ENCODE measurements at places on chromosomes 12 and 14.

GRCh38 chr12:713281-713875, 39.0 kb upstream of the WNK1 start:
- DNase-seq, result no peak

GRCh38 chr12:52659395-52659794, 7.4 kb upstream of the KRT2 start:
- no peak for DNase-seq

- no peak for DNase-seq
Observed at GRCh38 chr14:73207615-73208014, 29.7 kb upstream of the PAPLN start.

DNA sequence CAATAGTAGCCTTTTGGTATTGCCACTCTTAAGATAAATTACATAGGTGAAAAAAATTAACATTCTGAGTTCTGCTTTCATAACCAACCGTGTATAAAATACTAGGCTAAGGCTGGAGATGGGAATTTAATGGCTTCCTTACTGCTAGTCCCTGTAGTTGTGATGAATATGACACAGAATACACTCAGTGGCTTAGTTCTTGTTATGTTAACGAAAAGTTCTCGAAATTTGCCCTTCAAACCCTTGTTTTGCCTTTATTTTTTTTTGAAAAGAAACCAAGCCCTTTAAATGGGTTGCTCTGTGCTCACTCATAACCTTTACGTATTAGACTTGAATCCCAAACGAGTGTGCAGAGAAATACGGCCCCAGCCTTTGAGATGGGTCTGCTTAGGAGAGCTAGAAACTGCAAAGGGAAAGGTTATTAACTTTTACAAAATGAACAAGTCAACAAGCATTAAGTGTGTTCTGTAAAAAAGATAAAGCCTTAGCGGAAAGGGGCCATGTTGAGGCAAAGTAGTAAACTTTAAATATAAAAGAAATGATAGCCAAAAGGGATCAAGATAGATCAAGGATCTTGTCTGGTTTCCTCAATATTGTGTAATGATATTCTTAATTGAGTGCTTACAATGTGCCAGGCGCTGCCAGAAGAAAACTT, 1.7 kb downstream of the NUDT4 start:
- DNase-seq, result no peak

DNA sequence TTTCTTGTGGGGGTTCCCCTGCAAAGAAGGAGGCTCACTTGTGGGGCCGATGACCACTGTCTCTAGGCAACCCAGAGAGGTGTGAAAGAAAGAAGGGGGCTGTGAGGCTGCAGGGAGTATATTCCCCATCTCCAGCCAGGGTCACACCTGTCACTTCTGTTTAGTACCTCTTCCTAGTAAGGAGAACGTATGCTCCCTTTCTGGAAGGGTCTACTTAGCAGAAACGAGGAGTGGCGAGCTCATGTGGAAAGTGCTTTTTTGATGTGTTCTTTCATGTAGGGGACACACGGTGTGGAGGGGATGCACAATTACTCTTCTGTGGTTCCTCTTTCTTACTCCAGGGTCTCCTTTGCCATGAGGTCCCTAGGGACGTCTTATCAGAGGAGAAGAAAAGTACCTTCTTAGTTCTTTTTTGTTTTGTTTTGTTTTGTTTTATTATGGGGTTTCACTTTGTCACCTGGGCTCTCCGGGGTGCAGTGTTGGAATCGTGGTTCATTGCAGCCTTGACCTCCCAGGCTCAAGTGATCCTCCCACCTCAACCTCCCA, 58.3 kb downstream of the PRKCH start:
- peak; percentile 64 for DNase-seq

DNA sequence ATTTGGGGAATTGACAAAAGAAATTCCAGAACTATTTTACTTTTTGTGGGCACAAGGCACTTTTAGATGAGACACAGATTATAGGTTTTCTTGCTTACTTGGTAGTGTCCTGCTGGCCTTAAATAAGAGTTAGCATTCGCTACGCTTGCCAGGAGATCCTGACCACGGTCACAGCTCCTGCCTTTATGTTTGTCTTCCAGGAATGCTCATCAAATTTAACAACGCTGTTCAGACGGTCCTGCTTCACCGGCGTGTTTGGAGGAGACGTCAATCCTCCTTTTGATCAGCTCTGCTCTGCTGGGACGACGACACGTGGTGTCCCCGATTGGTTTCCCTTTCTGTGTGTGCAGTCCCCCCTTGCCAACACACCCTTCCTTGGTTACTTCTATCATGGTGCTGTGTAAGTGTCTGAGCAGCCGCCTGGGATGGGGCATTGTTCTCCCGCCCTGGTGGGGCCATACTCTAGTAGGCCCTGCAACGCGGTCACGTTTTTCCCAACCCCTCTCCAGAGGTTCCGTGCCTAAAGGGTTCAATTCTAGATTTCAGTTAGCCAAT, 15.8 kb downstream of the TCTN2 start:
- no peak for DNase-seq

GRCh38 chr14:68506645-68507419, 286.0 kb downstream of the ZFP36L1 start:
- DNase-seq, result peak; percentile 66

DNA sequence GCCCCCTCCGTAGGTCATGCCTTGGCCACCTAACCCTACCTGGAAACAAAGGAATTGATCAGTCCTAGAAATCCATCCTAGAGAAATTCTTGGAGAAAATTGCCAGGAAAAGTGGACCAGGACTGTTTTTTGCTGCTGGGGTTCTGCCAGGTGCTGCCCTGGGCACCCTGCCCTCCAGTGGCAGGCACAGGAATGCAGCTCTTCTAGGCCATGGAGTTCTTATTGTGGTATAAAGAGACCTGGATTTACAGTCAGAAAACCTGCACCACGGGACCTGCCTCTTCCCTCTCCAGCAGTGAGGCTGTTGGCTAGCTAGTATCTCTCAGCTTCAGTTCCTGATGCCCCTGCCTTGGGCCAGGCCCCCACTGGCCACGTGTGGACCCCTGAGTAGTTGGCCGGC, 59.7 kb downstream of the SLC24A4 start:
- no peak for DNase-seq

DNA sequence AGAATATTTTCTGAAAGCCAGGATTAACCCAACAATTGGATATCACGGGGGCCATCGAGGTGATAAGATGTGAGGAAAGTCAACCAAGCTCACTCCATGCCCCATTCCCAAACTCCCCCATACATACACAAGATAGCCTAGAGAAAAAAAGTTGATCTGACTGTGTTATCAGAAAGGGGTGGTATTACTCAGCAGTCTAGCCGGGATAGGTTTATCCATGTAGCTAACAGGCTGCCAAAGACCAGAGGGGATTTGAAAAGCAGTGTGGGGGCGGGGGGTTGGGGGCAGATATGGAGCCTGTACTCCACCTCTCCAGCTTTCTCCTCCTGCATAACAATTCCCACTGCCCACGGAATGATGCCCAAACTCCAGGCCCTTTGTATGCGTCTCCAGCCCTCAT, 13.2 kb upstream of the MAP1LC3B2 start:
- DNase-seq, result no peak

- DNase-seq, result no peak
Observed at GRCh38 chr14:56026506-56026905, 91.7 kb upstream of the PELI2 start.

DNA sequence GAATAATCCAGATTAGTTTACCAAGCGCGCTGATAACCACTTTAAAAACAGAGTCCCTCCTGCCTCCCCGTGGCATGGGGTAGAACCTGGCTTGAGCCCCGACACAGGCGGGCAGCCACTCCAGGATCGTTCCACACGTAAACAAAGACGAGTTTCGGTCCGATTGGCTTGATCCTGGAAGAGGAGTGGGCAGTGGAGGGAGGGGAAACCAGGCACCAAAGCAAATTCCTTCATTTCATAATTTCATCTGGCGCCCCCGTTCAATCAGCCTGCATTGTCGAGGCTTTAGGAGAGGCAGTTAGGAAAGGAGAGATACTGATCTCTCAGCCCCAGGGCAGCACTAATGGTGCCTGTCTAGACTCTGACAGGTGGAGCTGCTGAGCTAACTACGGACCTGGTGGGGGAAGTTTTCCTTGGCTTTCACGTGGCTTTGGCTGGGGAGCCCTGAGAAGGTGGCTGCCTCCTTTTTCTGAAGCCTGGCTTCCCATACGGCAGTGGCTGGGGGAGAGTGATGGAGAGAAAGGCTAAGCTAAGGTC, 751 bp upstream of the GPRC5A start:
- no peak for DNase-seq

DNA sequence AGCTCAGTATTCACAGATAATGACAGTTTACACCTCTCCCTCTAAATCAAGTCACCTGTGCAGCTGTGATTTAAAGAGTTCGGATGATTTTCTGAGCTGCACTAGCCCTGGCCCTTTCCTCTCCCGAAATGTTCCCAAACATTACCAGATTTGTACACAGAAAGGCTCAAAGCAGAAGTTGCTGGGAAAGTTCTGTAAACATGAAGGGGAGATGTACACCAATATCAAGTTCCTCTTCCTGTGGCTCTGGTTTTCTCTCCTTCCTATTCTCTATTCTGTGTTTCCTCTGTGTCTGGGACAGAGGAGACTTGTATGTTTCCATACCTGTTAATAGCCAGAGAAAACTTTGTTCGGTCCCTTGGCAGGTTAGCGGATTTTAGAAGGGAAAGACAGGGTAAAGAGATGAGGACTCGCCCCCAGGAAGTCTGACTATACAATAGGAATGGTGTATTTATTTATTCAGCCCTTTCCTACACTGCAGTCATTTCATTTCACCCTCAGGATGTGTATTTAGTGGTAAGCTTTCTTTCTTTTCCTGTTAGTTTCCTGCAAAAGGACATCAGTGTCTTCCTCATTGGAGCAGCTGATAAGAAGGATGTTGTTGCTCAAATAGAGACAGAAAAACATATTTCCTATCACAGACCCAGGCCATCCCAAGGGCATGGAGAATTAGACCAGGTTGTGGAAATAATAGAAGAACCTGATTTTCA, 7.6 kb upstream of the NUMB start:
- DNase-seq, result no peak

DNA sequence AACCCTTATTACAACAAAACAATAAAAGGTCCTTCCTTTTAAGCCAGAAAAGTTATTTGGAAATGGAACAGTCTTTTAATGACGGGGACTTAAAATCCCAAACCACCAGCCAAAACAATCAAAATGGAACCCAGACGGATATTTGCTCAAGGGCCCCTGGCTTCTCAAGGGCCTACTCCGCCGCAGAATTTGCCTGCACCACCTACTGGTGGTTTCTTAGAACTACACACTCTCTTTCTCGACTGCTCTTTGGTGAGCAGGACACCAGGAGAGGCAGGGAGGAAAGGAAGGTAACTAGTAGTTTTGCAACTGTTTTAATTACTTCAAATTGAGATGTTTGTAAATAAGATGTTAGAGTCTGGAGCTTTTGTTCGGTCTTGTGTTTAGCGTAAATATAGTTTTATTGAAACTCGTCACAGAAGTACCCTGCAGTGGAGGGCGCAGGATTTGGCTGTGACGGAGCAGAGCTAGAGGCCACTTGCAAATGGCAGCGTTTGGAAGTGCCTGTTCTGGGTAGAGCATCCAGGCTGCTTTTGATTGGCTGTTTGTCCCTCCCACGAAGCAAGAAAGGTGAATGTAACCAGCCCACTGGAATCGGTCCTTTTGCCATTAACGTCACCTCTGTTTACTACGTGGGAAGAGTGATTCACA, 238.5 kb downstream of the CACNA1C start:
- DNase-seq, result peak; percentile 7

DNA sequence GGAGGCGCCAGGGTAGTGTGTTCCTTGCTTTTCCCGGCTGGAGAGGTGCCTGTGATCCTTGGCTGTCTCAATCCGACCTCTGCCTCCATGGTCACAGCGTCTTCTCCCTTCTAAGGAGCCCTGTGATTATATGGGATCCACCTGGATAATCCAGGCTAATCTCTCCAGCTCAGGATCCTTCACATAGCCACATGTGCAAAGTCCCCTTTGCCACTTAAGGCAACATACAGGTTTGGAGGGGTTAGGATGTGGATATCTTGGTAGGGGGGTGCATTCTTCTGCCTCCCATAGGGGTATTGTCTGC, 1.2 kb upstream of the HVCN1 start:
- DNase-seq, result no peak

- no peak for DNase-seq
Observed at GRCh38 chr14:96001866-96002497, 37.2 kb upstream of the C14orf132 start.

- no peak for DNase-seq
Observed at GRCh38 chr12:120429368-120429767, 8.5 kb upstream of the COX6A1 start.

GRCh38 chr14:39368261-39368959, 63.8 kb downstream of the FBXO33 start:
- no peak for DNase-seq

DNA sequence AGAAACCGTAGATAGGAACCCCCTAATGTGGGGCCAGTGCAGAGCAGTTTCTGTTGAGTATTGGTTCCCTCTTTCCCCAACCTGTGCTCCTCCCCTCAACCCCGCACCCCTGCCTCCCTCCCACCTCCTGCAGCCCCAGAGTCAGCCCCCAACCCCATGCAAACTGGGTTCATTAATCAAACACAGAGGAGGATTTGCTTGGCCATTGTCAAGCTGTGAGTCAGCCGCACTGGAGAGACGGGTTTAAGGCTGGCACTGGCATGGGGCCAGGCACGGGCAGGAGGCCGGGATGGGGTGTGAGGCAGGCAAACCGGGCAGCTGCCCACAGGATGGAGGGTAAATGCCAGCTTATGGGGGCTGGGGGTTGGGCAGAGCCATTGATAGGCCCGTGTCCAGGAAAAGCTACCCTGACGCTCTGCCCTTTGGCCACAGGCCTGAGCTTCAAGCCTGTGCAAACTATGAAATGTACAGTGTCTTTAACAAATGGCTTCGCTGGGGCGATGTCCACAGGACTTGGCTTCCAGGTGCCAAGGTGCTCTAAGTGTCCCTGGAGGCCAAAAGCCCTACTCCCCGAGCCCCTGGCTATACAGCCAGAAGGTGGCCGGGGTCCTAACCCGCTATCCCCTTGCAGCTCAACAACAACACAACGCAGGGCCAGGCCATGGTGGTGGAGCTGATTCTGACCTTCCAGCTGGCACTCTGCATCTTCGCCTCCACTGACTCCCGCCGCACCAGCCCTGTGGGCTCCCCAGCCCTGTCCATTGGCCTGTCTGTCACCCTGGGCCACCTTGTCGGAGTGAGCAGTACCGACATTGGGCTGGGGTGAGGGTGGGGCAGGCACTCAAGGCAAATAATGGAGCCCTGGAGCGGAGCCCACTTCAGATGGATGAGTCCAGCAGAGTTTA, 1.4 kb downstream of the AQP5 start:
- DNase-seq, result no peak

DNA sequence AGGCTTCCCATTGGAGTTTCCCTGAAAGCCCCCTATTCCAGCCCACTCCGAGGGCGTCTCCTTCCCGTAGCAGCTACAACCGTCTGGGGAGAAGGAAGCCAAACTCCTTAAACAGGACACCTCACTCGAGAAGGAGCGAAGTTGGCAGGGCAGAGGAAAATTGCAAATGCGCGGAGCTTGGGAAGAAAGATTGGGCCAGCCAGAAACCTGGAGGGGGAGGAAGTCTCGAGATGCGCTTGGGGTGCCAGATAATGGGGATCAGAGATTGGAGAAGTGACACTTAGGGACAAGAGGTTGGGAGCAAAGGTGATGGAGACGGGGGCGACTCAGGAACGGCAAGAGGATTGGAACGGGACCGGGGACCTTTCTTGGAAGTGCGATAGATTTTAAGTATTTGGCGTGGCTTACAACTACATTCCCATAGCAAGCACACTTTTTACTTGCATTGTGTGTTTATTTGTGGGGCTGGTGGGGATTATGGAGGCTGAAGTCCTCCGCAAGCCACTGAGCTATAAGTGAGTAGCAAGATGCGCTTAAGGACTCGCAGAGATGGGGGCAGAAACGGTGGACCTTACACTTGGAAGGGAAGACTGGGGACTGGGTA, 926 bp downstream of the HRK start:
- no peak for DNase-seq

GRCh38 chr12:95643256-95643655, 92.0 kb upstream of the USP44 start:
- no peak for DNase-seq

Measured in CD8-positive, alpha-beta T cell (primary cell).